ENCODE measurements at places on chromosomes 11 and 22. TPM values are rescaled to one million over a fixed set of nuclear protein-coding genes. Genes with fewer than 3 reads are reported as not detected.

MYBPC3 gene
- not detected for total RNA-seq

SMC1B gene
- total RNA-seq, result 0.13 TPM

PRR33 gene
- not detected for total RNA-seq

MED15 gene
- 30.3 TPM for total RNA-seq

SCN2B gene
- not detected for total RNA-seq

PRAME gene
- 0.06 TPM for total RNA-seq

MTMR2 gene
- 35.8 TPM for total RNA-seq

GVQW3 gene
- 2.1 TPM for total RNA-seq

CRYBB2 gene
- not detected for total RNA-seq

PHOX2A gene
- not detected for total RNA-seq

CARD18 gene
- not detected for total RNA-seq

CD3D gene
- not detected for total RNA-seq

IRF7 gene
- 8.6 TPM for total RNA-seq

ANGPTL5 gene
- total RNA-seq, result 0.92 TPM

OR2D3 gene
- not detected for total RNA-seq

TST gene
- 18.0 TPM for total RNA-seq

DKK3 gene
- 396 TPM for total RNA-seq

BACE1-AS gene
- total RNA-seq, result 2.0 TPM

ST14 gene
- 0.06 TPM for total RNA-seq

CARD16 gene
- total RNA-seq, result 15.3 TPM

CHKB gene
- 20.9 TPM for total RNA-seq

P2RX6 gene
- 1.4 TPM for total RNA-seq

HORMAD2 gene
- total RNA-seq, result not detected

POTEH gene
- not detected for total RNA-seq

LDHAL6A gene
- total RNA-seq, result not detected

UPK3A gene
- total RNA-seq, result not detected

SLC29A2 gene
- 0.12 TPM for total RNA-seq

PVALB gene
- total RNA-seq, result not detected

HOATZ gene
- total RNA-seq, result not detected

OR4A5 gene
- not detected for total RNA-seq

SCN3B gene
- total RNA-seq, result 0.13 TPM

CCDC15 gene
- total RNA-seq, result 1.7 TPM

INPP5J gene
- 0.12 TPM for total RNA-seq

GAB4 gene
- not detected for total RNA-seq

TTLL12 gene
- 18.0 TPM for total RNA-seq

CD248 gene
- total RNA-seq, result 21.9 TPM

BID gene
- total RNA-seq, result 5.7 TPM

MCM5 gene
- total RNA-seq, result 27.5 TPM

RIMBP3C gene
- 0.19 TPM for total RNA-seq
